A549 treated with RU486 at 1 μM for 4 hours (cell line): ENCODE measurements at places on chromosomes 2 and 18. TPM values are rescaled to one million over a fixed set of nuclear protein-coding genes. Genes with fewer than 3 reads are reported as not detected.

The LIMS2 gene
- 4.1 to 7.8 TPM (median 5.2 TPM) in 5 replicates for total RNA-seq

The HK2 gene
- 0.87 to 1.6 TPM (median 1.1 TPM) in 5 replicates for total RNA-seq

The C1D gene
- 26.3 to 54.9 TPM (median 38.7 TPM) in 5 replicates for total RNA-seq

The NTSR2 gene
- not detected in 5 replicates for total RNA-seq

The NT5C1B gene
- total RNA-seq: not detected in 5 replicates

The CXCR1 gene
- total RNA-seq: not detected in 5 replicates

The APCDD1 gene
- total RNA-seq: not detected in 5 replicates

The KIAA2012 gene
- not detected in 5 replicates for total RNA-seq

The SERPINB10 gene
- total RNA-seq: not detected in 5 replicates

The RAD51AP2 gene
- total RNA-seq: not detected in 5 replicates

The CD8B gene
- total RNA-seq: not detected in 5 replicates

The TRAPPC12 gene
- 49.2 to 71.2 TPM (median 67.8 TPM) in 5 replicates for total RNA-seq

The CGREF1 gene
- 7.3 to 9.3 TPM (median 8.3 TPM) in 5 replicates for total RNA-seq

The KCTD18 gene
- total RNA-seq: 8.9 to 11.6 TPM (median 9.4 TPM) in 5 replicates

The COBLL1 gene
- 2.7 to 4.4 TPM (median 4.0 TPM) in 5 replicates for total RNA-seq

The QPCT gene
- total RNA-seq: 17.2 to 23.1 TPM (median 18.9 TPM) in 5 replicates

The VPS4B gene
- 18.5 to 24.2 TPM (median 20.6 TPM) in 5 replicates for total RNA-seq

The CYS1 gene
- total RNA-seq: 0.90 to 1.6 TPM (median 1.4 TPM) in 5 replicates

The DSC1 gene
- not detected in 5 replicates for total RNA-seq

The STAT4 gene
- 3.4 to 4.9 TPM (median 4.3 TPM) in 5 replicates for total RNA-seq

The FAM110C gene
- 0.06 to 0.30 TPM (median 0.16 TPM) in 5 replicates for total RNA-seq

The CRACDL gene
- 0.32 to 1.4 TPM (median 0.52 TPM) in 5 replicates for total RNA-seq

The KCNK3 gene
- total RNA-seq: 1.0 to 2.1 TPM (median 1.7 TPM) in 5 replicates

The FBLN7 gene
- total RNA-seq: 0.59 to 0.97 TPM (median 0.78 TPM) in 4 of 5 replicates, not detected in the other

The RALB gene
- 56.8 to 83.8 TPM (median 71.4 TPM) in 5 replicates for total RNA-seq

The ANKRD29 gene
- 9.3 to 13.5 TPM (median 13.3 TPM) in 5 replicates for total RNA-seq

The IL36RN gene
- total RNA-seq: 0.06 to 0.59 TPM (median 0.08 TPM) in 4 of 5 replicates, not detected in the other
